GM12878 (cell line): ENCODE measurements at places on chromosomes 2 and 18. TPM values are rescaled to one million over a fixed set of nuclear protein-coding genes. Genes with fewer than 3 reads are reported as not detected.

DNA sequence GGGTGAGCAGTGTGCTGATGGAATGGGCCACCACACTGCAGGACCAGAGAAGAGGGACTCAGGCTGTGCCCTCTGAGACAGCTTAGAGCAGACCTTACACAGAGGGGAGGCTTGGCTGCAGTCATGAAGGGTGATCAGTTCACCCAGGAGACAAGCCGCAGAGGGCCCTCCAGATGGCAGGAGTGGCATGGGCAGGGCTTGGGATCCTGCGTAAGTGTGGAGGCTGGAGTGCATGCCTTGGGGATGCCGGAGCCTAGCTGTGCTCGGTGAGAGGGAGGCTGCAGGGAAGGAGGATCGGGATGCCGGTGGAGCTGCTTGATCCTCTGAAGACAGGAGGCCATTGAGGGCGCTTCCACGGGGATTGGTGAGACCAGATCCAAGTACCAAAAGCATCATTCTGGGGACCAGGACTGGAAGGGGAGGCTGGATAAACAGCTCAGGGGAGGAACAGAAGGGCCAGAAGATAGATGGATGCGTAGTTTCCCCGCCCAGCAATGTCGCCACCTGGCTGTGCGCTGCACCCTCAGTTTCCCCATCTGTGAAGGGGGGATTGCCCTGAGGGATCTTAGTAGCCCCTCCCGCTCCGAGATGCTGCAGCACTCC lies 163.4 kb downstream of the INHBB start:
- no peak for DNase-seq

- no peak for DNase-seq
Measured at GRCh38 chr2:179255129-179255528, 9.5 kb downstream of the SESTD1 start.

FAM110C gene
- polyA plus RNA-seq: not detected in 2 replicates

DNA sequence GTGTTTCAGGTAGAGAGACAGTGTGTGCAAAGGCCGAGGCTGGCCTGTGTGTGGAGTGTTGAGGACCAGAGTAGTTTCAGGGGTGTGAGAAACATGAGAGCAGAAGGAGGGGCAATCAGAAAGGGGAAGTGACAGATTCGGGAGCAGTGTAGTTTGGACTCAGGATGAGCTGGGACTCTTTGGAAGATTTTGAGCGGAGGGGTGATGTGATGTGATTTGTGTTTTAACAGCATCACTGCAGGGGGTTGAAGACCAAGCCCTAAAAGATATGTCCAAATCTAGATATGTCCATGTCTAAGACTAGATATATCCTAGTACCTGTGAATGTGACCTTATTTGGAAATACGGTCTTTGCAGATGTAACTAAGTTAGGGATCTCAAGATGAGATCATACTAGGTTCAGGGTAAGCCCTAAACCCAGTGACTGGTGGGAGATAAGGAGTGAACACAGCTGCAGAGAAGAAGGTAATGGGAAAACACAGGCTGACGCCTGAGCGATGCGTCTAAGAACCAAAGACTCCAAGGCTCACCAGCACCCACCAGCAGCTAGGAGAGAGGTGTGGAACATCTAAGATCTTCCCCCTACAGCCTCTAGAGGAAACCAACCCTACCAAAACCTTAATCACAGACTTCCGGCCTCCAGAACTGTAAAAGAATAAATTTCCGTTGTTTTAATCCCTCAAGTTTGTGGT lies 38.5 kb upstream of the MYO3B start:
- no peak for DNase-seq

GRCh38 chr2:1715184-1716013 lies 28.9 kb downstream of the PXDN start:
- DNase-seq: no peak

DNA sequence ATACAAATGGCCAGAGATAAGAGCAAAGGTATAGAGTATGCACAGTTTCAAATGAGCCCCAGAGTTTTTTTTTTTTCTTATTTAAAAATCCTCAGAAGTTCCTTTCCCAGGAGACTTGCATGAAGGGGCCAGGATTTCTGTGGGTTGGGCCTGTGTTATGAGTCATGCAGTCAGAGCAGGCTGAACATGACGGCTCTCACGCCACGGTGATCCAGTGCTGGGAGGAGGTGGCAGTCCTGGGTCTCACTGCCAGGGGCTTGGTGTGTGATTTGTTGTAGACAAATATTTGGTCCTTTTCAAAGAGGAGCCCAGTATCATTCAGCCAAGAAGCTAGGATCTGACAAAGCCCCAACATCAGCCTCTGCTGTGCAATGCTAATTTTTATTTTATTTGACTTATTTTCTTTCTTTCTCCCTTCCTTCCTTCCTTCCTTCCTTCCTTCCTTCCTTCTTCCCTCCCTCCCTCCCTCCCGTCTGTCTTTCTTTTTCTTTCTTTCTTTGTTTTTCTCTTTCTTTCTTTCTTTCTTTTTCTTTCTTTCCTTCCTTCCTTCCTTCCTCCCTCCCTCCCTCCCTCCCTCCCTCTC lies 10.4 kb upstream of the KCNE4 start:
- DNase-seq: no peak

CTAGE1 gene
- not detected in 2 replicates for polyA plus RNA-seq
